Natural killer cell (primary cell): ENCODE measurements at places on chromosomes 2 and 18.

DNA sequence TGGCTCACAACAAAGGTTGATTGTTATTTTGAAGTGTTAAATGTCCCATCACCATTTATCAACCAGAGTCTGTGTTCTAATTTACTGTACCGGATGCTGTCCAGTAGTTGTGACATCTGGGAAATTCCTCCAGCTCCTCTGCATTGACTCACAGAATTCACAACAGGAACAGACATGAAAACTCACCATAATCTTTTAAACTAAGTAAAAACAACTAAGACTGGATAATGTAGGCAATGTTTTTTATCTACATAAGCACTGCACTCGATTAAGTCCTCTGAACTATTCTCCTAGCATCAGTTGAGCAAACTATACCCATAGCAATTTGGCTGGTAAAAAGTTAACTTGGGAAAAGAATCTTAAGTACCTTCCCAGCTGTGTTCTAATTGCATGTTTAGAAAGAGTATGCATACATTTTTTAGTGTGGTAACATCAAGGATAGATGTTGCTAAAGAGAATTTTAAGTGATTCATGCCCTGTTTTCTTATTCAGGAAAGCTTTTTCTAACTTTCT lies 42.9 kb upstream of the MYO1B start:
- DNase-seq, result no peak

GRCh38 chr2:74191596-74192380 lies 6.6 kb upstream of the MTHFD2 start:
- DNase-seq, result no peak

GRCh38 chr18:79056827-79057367 lies 12.3 kb upstream of the ATP9B start:
- no peak for DNase-seq

DNA sequence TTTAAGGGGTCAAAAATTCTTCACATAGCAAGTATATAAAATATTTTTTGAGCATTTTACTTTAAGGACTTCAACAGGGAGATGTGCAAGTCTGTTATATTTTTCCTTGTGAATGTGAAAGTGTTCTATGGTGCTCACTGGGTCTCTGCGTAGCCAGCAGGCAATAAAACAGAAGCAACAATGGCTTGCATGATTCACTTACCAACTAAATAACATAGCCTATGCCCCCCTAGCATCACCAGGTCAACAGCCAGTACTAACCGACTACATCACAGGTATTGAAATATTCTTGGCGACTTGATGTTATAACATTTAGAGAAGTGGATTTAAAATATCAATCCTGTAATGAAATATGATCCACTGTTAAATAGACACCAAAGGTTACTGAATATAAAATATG lies 398.9 kb downstream of the XIRP2 start:
- no peak for DNase-seq

DNA sequence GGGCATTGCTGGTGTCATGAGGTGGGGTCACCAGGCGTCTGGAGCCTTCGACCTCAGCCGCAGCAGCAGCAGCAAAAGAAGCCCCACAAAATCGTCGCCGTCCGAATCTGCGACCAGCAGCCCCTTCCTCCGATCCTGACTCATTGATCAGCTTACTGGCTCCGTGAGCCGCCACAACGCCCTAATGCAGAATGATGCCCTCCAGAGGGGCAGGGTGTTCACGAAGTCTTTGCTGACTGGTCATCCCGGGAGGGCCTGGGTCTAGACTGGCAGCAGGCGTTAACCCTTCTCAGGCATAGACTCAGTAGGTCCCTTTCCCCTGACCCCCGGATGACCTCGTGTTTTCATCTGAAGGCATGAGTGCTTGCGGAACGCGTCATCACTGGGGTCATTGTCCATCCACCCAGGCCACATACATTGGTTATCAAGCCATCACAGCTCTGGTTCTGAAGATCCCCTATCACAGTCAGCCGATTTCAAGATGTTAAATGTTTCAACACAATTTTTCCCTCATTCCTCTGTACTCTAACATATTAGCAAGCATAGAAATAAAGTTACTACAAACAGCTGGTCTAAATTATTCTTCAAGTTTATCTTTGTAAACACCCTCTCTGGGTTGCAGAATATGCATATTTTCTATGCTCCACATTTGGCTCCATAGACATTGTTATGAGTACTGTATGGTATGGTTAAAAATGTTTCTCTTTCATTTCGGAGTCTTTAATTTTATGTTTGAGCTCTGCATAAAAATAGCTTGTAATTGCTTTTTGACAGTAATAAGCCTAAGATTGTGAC lies 83.3 kb upstream of the SALL3 start:
- no peak for DNase-seq

GRCh38 chr2:147214914-147215313 lies 629.9 kb upstream of the ACVR2A start:
- DNase-seq, result no peak

GRCh38 chr18:75213611-75214331 lies 3.2 kb downstream of the TSHZ1 start:
- no peak for DNase-seq

GRCh38 chr18:76266236-76266991 lies 228.6 kb downstream of the ZNF516 start:
- DNase-seq, result no peak

GRCh38 chr2:209690029-209690754 lies 81.4 kb upstream of the UNC80 start:
- no peak for DNase-seq

DNA sequence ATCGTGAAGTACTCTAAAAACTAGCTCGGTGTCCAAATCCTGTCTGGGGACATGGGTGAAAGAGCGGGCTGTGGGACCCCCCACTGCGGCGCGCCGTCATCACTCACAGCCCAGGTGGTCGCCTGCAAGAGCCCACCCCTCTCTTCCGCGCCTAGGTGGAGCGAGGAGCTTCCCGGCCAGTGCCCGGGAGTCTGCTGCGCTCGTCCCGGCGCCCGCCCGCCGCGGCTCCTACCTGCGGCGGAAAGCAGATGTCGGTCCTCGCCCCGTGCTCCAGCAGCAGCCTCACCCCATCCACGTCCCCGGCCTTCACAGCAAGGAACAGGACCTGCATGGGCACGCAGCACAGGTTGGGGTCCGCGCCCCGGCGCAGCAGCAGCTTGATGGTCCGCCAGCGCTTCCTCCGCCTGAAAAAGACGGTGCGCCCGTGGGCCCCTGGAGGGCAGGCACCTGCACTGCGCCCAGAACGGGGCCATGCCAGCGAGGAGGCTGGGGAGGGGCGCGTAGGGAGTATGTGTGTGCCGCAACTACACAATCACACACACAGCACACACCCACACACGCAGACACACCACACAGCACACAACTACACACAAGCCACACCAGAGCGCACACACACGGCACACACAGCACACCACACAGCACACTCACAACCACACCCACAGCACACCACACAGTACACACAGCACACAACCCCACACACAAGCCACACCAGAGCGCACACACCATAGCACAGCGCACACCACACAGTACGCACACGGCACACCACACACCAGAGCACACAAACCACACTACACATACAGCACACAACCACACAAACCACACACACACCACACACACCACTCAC lies 37.4 kb downstream of the ANKMY1 start:
- DNase-seq, result no peak

- DNase-seq, result no peak
Measured at GRCh38 chr2:24110660-24111303, 12.4 kb downstream of the PFN4 start.
